ENCODE measurements at places on chromosomes 4 and X.

- DNase-seq = no peak
Observed at GRCh38 chr4:15542760-15543159, 73.1 kb downstream of the CC2D2A start.

DNA sequence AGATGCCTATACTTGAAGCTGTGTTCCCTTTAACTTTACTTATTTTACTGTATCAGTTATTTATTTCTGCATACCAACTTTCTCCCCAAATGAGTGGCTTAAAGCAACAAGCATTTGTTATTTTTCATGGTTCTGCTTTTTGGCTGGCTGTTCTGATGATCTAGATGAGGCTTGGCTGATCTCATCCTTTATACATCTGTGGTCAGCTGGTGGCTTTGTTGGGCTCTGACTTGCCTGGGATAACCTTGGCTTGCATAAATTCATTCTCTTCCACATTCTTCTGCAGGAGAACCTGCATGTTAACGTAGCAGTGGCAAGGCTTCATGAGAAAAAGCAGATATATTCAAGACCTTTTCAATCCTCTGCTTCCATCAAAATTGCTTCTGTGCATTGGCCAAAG is 1317.6 kb downstream of the ADGRL3 start:
- DNase-seq = no peak

DNA sequence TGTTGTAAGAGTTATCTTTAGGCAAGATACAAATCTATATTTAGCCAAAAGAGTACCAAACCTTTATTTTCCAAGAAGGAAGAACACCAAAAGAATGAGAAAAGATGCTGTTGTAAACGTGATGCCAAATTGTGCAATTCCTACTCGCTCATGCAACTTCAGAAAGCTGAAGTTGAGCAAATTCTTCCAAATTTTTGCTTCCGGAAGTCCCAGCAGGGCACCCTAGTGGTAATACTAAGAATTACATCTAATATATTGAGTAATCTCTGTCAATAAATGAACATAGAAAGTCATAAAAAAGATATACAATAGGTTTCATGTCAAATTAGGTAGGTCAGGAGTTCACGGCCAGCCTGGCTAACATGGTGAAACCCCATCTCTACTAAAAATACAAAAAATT is 36.0 kb upstream of the SMARCAD1 start:
- no peak for DNase-seq

- no peak for DNase-seq
Observed at GRCh38 chrX:97189668-97190067, 306.0 kb downstream of the RPA4 start.

DNA sequence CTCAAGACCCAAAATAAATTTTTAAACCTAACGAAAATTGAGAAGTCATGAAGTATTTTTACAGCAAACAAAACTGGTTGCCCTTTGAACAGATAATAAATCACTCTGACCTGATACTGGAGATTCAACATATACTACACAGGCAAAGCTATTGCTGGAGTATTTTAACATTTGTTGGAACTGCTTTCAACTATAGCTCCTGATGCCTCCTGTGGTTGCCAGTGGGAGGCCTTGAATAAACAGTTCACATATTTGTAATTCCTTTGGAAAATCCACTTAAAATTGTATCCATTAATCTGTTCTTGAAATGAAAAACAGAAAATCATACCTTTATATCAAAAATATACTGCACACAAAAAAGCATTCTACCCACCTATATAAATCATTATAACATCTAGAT is 605.1 kb downstream of the KCTD8 start:
- no peak for DNase-seq

DNA sequence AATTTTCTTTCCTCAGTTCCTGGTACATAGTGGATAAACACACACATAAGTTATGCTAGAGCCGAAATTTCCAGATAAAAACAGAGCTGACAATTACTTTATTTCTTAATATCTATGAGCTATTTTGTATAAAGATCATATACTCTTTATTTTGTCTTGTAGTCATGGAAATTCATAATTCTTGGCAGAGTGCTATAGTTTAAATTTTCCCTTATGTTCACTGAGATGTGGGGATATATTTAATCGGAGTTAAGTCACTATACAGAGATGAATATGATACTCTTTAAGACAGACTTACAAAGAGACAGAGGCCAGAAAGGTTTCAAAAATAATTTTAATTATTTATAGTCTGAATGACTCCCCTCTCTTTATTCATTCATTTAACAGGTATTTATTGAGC is 89.7 kb downstream of the PPEF1 start:
- DNase-seq = no peak

DNA sequence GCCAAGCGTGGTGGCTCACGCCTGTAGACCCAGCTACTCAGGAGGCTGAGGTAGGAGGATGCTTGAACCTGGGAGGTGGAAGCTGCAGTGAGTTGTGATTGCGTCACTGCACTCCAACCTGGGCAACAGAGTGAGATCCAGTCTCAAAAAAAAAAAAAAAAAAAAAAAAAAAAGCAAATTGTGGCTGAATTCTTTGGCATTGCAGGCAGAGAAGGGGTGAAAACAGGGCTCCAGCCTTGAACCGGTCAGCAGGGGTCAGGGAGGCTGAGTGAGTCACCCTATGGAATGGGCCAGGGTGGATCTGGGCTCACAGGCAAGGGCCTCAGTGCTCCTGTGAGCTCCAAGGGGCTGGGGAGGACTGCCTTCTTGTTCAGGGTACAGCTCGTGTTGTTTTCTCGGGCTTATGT is 13.2 kb upstream of the FAM3A start:
- no peak for DNase-seq

GRCh38 chr4:15930314-15930713 is 8.2 kb downstream of the FGFBP1 start:
- DNase-seq = no peak

- no peak for DNase-seq
Observed at GRCh38 chr4:37246891-37247290, 2.3 kb downstream of the NWD2 start.

All from SHP77 (cell line).